ENCODE measurements at places on chromosomes 7 and 10. TPM values are rescaled to one million over a fixed set of nuclear protein-coding genes. Genes with fewer than 3 reads are reported as not detected.

GRCh38 chr7:4882169-4883032 is 1.1 kb downstream of the RADIL start:
- no peak for DNase-seq

DNA sequence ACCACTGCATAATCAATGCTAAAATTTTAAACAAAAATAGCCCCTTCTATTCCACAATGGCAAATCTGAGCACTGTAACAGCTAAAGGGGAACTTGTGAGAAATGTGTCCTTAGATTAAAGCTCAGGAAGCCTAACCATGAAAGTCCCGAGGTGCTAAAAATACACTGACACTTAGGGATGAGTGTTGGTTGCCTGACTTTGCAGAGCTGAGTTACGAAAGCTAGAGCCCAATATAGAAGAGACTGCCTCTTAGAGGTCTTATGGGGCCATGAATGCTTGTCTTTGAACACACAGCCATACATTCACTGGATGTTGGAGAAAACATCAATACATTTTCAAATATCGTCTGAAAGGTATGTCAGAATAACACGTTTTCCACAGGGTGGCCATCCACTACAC is 209.7 kb downstream of the LHFPL3 start:
- no peak for DNase-seq

GRCh38 chr7:117816727-117817126 is 56.5 kb downstream of the CTTNBP2 start:
- DNase-seq = no peak

- no peak for DNase-seq
These were observed 77.2 kb downstream of the KIAA1549 start for GRCh38 chr7:138903859-138904435.

DNA sequence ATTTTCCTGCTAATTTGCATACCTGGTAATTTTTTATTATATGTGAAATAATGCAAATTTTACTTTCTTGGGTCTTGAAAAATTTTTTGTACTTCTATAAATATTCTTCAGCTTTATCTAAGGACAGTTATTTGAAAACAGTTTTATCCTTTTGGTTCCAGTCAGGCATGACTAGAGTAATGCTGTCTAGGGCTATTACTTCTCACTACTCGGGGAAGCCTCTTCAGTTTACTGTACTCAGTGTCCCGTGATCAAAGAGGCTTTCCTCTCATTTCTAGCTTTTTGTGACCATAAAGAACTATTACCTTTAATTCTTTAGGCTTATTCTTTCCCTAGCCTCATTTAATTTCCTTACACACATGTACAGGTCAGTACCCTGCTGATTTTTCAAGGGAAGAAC is 153.8 kb upstream of the HDAC9 start:
- no peak for DNase-seq

DNA sequence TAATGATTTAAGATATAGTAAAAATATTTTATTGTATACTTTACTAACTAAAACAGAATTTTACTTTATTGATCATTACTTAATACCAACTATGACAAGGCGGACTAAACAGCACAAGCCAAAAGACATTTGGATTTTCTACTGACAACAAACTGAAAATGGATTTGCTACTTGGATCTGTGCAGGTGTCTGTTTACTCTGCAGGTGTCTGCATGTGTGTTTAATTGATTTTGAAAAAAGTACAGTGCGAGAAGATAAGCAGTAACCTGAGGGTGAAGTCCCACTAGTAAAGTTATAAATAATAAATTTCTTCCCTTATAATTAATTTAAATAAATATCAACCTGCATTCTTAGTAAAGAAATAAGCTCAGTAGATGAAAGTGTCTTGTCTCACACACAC is 696.8 kb upstream of the MBL2 start:
- DNase-seq = no peak

- no peak for DNase-seq
These were observed 19.2 kb downstream of the AKR1C8 start for GRCh38 chr10:5165738-5166137.

DNA sequence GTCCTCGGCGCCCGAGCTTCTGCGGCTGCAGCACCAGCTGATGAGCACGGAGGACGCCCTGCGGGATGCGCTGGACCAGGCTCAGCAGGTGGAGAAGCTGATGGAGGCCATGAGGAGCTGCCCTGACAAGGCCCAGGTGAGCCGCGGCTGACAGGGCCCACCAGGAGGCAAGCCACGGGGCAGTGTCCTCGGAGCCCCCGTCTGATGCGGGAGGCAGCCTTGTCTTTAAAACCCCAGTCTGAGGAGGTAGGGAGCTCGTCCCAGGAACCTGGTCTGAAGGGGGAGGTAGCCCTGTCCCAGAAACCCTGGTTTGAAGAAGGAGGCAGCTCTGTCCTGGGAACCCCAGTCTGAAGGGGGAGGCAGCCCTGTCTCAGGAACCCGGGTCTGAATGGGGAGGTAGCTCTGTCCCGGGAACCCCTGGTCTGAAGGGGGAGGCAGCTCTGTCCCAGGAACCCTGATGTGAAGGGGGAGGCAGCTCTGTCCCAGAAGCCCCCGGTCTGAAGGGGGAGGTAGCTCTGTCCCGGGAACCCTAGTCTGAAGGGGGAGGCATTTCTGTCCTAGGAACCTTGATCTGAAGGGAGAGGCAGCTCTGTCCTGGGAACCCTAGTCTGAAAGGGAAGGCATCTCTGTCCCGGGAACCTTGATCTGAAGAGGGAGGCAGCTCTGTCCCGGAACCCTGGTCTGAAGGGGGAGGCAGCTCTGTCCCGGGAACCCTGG is 53.1 kb upstream of the GTF2IRD1 start:
- no peak for DNase-seq

DNA sequence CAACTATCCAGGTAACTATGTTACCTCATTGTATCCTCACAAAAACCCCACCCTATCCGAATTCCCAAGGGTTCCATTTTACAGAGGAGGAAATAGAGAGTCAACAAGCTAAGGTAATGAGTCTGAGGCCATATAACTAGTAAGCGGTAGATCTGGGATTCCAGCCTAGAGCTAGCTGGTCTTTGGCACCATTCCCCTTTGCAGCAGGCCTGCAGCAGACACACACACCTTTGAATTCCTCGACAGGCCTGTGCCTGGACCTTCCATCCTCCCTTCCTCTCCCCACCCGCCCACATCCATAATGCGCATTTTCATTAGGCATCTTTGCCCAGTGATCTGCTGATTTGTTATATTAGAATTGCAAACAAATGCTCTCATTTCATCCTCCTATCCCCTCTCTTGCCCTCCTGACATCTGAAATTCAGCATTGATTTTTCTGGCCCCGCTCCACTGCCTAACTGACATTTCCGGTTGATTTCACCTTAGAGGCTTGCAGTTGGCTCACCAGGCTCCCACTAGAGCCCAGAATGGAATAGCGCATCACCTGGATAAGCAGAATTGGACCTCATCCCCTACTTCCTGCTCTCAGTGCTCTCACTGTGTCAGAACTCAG is 129.5 kb downstream of the PLXNA4 start:
- no peak for DNase-seq

DNA sequence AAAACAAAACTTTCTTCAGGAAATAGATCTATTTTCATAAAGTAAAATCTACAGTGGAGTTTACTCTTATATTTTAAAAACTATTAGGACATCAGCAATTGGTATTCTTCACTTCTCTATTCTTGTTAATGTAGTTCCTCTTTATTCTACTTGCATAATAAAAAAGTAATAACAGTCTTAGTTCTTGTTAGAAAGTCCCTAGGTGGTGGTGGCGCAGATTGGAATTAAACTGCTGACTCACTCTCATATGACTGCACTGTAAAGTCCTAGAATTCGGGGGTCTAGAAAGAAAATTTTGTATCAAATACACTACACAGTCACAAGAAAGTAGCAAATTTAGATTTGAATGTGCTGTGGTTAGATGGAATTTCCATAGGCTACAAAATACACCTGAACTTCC is 44.6 kb upstream of the TES start:
- no peak for DNase-seq

The LBX1 gene
- not detected for polyA plus RNA-seq

The BNIP3 gene
- polyA plus RNA-seq = 72.8 TPM
